Peyer's patch (tissue), 4 donors: ENCODE measurements at places on chromosomes 5 and 9. TPM values are rescaled to one million over a fixed set of nuclear protein-coding genes. Genes with fewer than 3 reads are reported as not detected.
A peak's percentile ranks its signal among the peaks of the same experiment; 100 is the strongest.

DNA sequence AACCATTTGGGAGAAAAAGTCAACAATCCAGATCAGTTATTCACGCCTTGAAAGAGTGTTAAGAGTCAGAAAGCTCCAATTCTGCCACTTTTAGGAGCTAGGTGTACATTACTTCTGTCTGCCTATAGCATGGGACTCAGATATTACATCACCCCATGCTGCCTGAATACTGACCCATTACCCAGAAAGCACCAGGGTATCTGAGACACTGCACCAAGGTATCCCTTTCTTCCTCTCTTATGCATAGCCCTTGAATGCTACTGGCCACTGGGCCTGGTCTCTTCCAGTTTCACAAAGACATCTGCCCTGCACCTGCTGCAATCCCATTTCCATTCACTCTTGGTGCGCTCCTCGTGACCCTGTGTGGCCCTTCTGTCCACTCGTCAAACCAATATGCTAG, 2.6 kb downstream of the STRBP start:
- DNase-seq, result no peak

DNA sequence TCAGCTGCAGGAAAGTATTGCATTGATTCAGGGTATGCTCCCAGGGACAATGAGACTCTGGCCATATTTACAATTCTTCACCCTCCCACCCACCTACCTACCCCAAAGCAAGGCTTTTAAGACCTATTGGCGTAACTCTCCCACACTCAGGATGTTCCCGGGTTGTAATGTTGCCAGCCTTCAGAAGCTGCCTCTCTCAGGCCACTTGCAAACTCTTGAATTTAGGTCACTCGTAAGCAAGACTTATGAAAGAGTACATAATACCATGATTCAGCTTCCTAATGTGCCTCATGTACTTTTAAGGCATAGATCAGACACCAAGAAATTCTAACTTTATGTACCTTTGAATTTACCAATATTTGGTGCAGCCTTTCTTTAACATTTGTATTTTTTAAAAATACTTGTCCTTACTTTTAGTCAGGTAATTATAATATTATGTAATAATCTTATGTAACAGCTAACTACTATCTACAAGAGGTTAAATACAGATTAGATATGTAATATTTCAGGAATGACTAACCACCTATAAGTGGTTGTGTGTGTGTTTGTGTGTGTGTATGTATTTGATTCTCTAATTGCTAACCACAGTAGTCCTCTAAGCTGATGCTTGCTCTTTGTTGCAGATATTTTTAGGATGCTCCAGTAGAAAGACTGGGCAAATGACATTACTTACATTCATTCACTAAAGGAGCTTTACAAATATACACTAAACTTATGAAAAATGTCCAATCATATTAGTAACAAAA, 630.5 kb upstream of the MEF2C start:
- no peak for DNase-seq

DNA sequence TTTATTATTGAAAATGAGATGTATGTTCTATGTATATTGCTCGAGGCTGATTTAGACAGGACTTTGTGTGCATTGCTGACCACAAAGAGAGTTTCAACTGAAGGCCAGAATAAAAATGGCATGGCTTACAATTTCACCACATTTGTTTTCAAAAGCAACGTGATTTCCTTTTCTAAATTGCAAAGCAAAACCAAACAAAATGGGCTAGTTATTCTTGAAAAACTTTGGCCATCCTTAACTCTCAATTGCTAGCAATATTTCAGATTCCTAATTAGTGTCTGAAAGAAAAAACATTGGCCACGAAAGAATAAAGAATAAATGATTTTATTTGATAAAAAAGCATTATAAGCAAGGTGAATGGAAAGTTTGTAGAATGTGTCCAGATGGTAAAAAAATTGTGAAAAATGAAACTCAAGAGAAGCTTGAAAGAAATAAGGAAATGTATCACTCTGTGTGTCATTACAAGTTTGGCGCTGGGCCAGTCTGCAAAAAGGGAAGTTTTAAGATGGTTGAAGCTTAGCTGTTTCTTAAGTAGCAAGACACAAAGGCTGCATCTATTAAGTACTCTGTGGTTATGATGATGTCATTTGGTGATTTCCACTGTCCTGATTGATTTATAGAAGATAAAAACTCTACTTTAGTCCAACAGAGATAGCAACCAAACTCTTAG, 89.2 kb upstream of the PRLR start:
- DNase-seq, result peak; percentile 76

DNA sequence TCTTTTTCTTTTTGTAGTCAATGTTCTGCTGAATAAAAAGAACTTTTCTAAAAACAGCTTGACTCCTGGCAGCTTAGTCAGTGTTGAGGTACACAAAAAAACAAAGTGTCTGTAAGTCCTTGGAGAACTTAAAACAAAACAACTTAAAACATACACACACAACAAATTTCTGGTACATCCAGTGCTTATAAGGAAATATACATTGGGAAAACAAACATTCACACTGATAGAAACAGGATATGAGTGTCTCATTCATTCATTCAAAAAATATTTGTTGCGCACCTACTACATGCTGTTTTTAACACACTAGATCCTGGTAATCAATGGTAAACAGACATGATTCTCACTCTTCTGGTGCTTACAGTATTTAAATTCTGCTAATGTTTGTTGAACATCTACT, 27.4 kb upstream of the MEGF9 start:
- no peak for DNase-seq

- DNase-seq, result peak; percentile 26
Measured at GRCh38 chr5:1762121-1762882, 37.3 kb downstream of the MRPL36 start.

- DNase-seq, result no peak
Measured at GRCh38 chr5:123746683-123747360, 234.8 kb downstream of the CSNK1G3 start.

DNA sequence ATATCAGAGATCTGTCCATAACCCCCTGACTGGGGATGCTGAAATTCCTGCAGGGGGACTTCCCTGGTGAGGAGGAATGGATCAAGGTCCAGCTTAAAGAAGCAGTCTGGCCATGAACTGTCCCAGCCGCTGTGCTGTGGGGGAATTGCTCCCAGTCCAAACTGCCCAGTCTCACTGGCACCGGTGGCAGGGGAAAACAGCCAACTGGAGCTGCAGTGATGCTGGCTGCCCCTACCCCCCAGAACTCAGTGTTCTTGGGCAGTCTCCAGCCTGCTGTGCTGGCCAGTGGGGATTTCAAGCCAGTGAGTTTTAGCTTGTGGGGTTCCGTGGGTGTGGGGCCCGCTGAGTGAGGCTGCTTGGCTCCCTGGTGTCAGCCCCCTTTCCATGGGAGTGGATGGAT, 306.5 kb upstream of the RPS23 start:
- no peak for DNase-seq

GRCh38 chr9:96202971-96203780, 98.8 kb downstream of the HSD17B3 start:
- no peak for DNase-seq

GRCh38 chr9:38342532-38342931, 50.0 kb upstream of the ALDH1B1 start:
- DNase-seq, result no peak

GRCh38 chr5:152178350-152178699, 226.8 kb downstream of the NMUR2 start:
- no peak for DNase-seq

- no peak for DNase-seq
Measured at GRCh38 chr5:119363936-119364335, 8.1 kb downstream of the TNFAIP8 start.

Gene PCAT7
- 1.3 TPM for total RNA-seq

Gene RLN1
- not detected for total RNA-seq

Gene GADD45G
- 15.2 TPM for total RNA-seq

Gene PIP5KL1
- total RNA-seq, result 2.5 TPM

Gene CARTPT
- total RNA-seq, result not detected

Gene PFN3
- total RNA-seq, result not detected

Gene TMEM174
- not detected for total RNA-seq
